ENCODE measurements at places on chromosomes 3 and 15. TPM values are rescaled to one million over a fixed set of nuclear protein-coding genes. Genes with fewer than 3 reads are reported as not detected.

Gene GPR176
- 9.4 TPM for total RNA-seq

Gene AGTR1
- total RNA-seq, result 0.54 TPM

Gene GOLGA6L10
- 0.59 TPM for total RNA-seq

Gene PPCDC
- 19.3 TPM for total RNA-seq

Gene PGBD4
- total RNA-seq, result 1.8 TPM

Gene SPG21
- 120 TPM for total RNA-seq

Gene PTPRG
- 3.2 TPM for total RNA-seq

Gene CLASP2
- total RNA-seq, result 16.9 TPM

Gene WWTR1
- total RNA-seq, result 115 TPM

Gene MELTF
- total RNA-seq, result 75.3 TPM

Gene KLHL40
- total RNA-seq, result not detected

Gene CELSR3
- total RNA-seq, result 5.7 TPM

Data from A549 treated with ZK216348 at 1 μM for 4 hours (cell line).